Left lung (tissue), 14 donors: ENCODE measurements at places on chromosomes 7 and 10. TPM values are rescaled to one million over a fixed set of nuclear protein-coding genes. Genes with fewer than 3 reads are reported as not detected.

The CALHM3 gene
- 0.16 TPM for total RNA-seq

The PPP1R17 gene
- not detected for total RNA-seq

GRCh38 chr7:94129443-94130140 lies 125.4 kb upstream of the BET1 start:
- no peaks in the 10 kb centered on the region for H3K4me1 ChIP-seq
- H3K27me3 ChIP-seq = no peaks in the 10 kb centered on the region
- H3K36me3 ChIP-seq = no peaks in the 10 kb centered on the region
- DNase-seq = no peak

DNA sequence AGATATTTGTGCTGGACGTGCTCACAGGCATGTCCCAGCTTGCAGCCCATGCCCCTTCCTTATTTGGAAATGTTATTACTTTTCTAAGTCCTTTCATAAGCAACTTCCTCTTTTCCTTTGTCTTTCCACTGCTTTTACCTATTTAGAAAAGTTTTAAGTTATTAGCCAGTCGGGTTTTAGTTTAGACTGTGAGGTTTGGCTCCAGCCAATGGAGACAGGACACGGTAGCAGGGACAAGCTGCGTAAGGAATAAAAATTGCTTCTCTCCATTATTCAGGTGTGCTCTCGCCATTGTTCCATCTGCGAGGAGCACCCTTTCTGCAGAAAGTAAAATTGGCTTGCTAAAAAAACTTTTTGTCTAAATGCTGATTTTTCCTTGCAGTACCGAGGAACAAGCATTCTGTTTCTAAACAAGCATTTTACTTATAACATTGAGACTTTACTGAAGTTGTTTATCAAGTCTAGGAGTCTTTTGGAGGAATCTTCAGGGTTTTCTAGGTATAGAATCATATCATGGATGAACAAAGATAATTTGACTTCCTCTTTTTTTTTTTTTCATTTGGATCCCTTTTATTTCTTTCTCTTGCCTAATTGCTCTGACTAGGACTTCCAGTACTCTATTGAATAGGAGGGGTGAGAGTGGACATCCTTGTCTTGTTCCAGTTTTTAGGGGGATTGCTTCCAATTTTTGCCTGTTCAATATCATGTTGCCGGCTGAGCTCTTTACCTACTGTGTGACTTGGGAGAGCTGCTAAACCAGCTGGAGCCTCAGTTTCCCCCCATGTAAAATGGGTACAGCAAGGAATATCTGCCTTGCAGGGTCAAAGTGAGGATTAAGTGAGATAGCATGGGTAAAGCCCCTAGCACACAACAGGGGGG lies 63.8 kb downstream of the ALOX5 start:
- H3K27ac ChIP-seq = no peak overlapping the region
- no peaks in the 10 kb centered on the region for H3K4me1 ChIP-seq
- H3K27me3 ChIP-seq = peaks cover 17% of the 10 kb centered on the region
- peaks cover 52% of the 10 kb centered on the region for H3K36me3 ChIP-seq

- H3K4me3 ChIP-seq = no peak overlapping the region
- no peaks in the 10 kb centered on the region for H3K36me3 ChIP-seq
- no peaks in the 10 kb centered on the region for H3K4me1 ChIP-seq
- no peaks in the 10 kb centered on the region for H3K27me3 ChIP-seq
Measured at GRCh38 chr10:116836902-116837523, 12.3 kb upstream of the ENO4 start.

The VSTM2A gene
- not detected for total RNA-seq

DNA sequence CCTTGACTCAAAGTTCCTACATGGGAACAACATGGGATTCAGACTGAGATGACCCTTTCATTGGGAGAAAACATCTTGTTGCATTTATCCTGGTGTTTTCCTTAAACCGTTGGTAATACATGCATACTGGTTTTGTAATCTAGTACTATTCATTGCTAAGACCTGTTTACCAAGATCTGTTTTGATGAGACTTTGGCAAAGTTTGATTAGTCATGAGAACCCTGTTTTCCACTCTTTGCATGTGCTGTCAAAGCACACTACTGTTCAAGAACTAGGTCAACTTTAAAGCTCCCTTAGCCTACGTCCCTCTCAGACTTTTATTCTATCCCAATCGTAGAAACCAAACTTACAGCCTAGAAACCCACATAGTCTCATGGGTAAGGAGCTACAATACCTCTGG lies 650.9 kb downstream of the GATA3 start:
- no peaks in the 10 kb centered on the region for H3K4me1 ChIP-seq
- H3K27me3 ChIP-seq = no peaks in the 10 kb centered on the region
- no peak overlapping the region for H3K4me3 ChIP-seq
- no peak overlapping the region for H3K27ac ChIP-seq

DNA sequence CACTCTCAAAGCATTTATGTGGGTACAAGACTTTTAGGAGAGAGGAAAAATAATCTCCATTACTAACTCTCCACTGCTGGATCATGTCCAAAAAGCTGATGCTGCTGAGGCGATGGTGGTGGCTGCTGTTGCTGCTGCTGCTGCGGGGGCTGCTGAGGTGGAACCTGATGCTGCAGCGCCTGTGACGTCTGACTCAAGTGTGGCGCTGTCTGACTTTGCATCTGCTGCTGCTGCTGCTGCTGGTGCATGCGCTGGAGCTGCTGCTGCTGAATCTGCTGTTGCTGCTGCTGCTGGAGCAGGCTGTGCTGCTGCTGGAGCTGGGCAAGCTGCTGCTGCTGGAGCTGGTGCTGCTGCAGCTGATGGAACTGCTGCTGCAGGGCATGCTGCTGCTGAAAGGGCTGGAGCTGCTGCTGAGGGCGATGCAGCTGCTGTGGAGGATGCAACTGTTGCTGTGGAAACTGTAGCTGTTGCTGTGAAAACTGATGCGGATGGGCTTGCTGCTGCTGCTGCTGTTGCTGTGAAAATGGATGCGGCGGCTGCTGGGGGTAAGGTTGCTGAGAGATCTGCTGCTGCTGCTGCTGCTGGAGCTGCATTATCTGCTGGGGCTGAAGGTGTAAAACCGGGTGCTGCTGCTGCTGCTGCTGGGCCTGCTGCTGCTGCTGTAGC lies 34.5 kb downstream of the PAXIP1 start:
- peaks cover 81% of the 10 kb centered on the region for H3K36me3 ChIP-seq
- no peak for DNase-seq
- no peaks in the 10 kb centered on the region for H3K4me1 ChIP-seq
- H3K4me3 ChIP-seq = no peak overlapping the region

DNA sequence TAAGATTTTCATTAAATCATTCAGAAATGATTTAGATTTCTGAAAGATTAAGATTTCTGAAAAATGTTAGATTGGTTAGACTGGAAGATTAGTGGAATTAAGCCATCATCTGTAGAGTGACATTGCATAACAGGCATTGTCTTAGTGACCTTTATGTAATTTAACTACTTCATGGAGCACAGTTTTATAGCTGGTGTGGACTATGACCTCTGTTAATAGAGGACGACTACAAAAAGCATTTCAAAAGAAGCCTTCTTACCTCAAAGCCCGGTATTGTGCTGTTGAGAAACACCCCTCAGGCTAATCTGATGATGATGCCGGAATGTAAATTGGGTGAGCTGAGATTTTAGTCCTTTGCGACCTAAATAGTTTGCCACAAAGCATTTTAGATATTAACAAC lies 55.6 kb downstream of the GALNT11 start:
- H3K36me3 ChIP-seq = no peaks in the 10 kb centered on the region
- H3K27me3 ChIP-seq = no peaks in the 10 kb centered on the region
- H3K4me3 ChIP-seq = no peak overlapping the region
- no peak for DNase-seq

DNA sequence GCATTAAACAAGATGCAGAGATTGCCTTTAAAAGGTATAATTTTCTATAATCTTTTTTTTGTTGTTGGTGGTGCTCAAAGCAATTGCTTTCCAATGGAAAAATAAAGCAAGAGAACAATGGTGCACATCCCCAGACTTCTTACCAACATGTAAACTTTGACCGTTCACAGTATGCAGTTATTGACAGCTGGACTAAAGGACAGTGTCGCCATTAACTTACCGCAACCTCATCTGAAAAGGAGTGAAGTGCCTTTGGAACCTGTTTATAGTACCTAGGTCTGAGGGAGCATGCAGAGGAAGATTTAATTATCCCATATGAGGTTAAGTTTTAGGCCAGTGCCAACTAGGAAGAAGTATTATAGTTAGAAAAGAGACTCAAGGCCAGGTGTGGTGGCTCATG lies 654.5 kb downstream of the PARD3 start:
- no peaks in the 10 kb centered on the region for H3K36me3 ChIP-seq
- DNase-seq = no peak
- H3K4me3 ChIP-seq = no peak overlapping the region
- no peak overlapping the region for H3K27ac ChIP-seq
- H3K27me3 ChIP-seq = no peaks in the 10 kb centered on the region
- no peaks in the 10 kb centered on the region for H3K4me1 ChIP-seq

DNA sequence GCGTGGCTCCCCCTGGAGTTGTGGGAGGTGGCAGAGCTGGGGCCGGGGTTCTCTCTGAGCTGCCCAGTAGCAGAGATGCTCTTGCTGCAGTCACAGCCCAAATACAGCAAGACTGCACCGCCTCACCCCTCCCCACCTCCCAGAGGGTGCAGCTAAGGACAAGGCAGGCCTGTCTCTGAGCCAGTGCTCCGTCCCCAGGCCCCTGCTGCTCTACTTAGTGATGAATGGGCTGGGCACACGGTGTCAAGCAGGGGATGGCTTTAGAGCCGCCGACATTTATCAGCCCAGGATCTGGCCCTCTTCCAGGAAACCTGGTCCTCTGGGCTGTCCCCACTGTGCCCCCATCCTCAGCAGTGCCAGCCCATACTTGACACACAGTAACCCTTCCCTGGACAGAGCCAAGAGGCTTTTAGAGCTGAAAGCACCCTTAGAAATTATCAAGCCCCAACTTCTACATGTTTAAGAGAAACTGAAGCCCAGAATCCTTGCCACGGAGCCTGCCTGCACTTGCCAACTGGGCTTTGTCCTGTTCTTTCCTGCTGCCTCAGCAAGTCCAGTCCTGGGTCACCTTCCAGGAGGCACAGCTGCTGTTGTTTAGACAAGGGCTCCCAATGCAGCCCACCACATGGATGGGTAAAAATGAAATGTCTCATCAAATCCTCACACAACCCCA lies 137.1 kb upstream of the UNC5B start:
- DNase-seq = no peak
- no peak overlapping the region for H3K27ac ChIP-seq

GRCh38 chr7:136064627-136065237 lies 87.6 kb upstream of the MTPN start:
- DNase-seq = no peak
- H3K4me1 ChIP-seq = no peaks in the 10 kb centered on the region
- no peaks in the 10 kb centered on the region for H3K36me3 ChIP-seq
- H3K4me3 ChIP-seq = no peak overlapping the region
- H3K27ac ChIP-seq = no peak overlapping the region
- H3K27me3 ChIP-seq = no peaks in the 10 kb centered on the region

DNA sequence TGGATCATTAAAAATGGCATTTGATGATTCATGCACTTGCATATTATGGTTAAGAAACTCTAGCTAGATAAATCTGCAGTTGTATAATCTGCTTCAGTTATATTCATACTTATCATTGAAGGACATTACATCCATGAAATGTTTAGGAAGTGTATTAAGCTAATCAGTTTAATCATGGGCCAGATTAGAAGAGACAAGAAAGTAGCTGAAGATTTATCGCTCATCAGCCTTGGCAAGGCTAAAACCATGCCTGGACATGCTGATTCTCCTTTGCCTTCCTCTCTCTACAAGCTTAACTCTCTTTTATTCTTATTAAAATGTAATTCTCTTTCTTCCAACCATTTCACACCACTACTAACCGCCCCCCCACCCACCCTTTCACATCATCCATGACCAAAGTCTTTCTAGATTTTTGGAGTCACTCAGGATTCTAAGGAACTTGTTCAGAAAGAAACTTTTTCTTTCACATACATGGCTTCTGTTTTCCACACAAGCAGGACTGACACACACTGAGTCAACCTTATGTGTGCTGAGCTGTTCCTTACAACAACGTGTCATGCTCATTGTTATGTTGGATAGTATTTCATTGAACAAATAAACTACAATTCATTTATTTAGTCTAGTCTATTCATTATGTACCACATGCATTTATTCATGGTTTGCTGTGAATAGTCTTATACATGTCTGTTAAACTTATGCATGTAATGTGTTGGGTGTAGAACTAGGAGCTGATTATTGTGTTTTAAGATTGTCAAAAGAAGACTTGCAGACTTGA lies 227.3 kb upstream of the SP8 start:
- no peak overlapping the region for H3K27ac ChIP-seq
- no peak overlapping the region for H3K4me3 ChIP-seq
- no peaks in the 10 kb centered on the region for H3K4me1 ChIP-seq
- no peaks in the 10 kb centered on the region for H3K27me3 ChIP-seq

DNA sequence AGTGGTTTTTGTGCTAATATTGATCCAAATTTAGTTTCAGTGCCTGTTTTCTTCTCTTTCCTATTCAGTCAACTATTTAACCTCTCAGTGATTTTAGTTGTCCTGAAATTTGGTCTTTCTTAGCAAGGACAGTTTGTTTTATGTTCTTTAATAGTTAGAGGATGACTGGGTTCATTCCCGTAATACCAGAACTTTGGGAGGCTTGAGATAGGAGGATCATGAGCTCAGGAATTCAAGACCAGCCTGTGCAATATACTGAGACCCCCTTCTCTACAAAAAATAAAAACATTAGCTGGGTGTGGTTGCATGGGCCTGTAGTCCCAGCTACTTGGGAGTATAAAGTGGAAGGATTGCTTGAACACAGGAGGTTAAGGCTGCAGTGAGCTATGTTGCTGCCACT lies 148.3 kb downstream of the EXOC4 start:
- no peak overlapping the region for H3K27ac ChIP-seq
- H3K4me3 ChIP-seq = no peak overlapping the region
- H3K4me1 ChIP-seq = peaks cover 7% of the 10 kb centered on the region
- no peaks in the 10 kb centered on the region for H3K36me3 ChIP-seq

The PDE1C gene
- 13.8 TPM for total RNA-seq

DNA sequence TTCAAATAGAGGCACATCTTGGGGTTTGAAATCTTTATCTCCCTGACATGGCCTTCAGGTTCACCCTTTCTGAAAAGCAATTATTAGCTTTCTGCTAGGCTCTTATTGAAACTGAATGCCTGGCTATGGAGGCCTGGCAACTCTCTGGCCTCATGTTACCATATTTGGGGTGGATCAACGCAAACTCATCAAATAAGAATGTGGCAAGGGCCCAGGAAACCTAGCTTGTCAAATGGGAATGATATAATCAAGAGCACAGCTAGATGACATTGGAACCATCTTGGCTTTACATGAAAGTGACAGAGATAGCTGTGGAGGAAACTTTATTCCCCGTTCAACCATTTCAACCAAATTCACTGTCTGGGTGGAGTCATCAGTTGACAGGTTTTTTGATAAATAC lies 202.8 kb upstream of the SMIM30 start:
- no peaks in the 10 kb centered on the region for H3K27me3 ChIP-seq
- H3K36me3 ChIP-seq = no peaks in the 10 kb centered on the region
- H3K4me1 ChIP-seq = no peaks in the 10 kb centered on the region

The NPM3 gene
- 31.7 TPM for total RNA-seq

- H3K36me3 ChIP-seq = no peaks in the 10 kb centered on the region
- H3K27ac ChIP-seq = peak overlapping the region; percentile 47
- no peak overlapping the region for H3K4me3 ChIP-seq
- H3K27me3 ChIP-seq = no peaks in the 10 kb centered on the region
- no peak for DNase-seq
Measured at GRCh38 chr10:80471715-80472233, 17.7 kb downstream of the TSPAN14 start.

- DNase-seq = no peak
- H3K27me3 ChIP-seq = peaks cover 56% of the 10 kb centered on the region
Measured at GRCh38 chr7:51314726-51315125, 1.9 kb downstream of the COBL start.
